Pericardium fibroblast (primary cell): ENCODE measurements at places on chromosomes 12 and 14. TPM values are rescaled to one million over a fixed set of nuclear protein-coding genes. Genes with fewer than 3 reads are reported as not detected.

The RDH5 gene
- total RNA-seq: 3.1 and 8.1 TPM in 2 replicates

The TMEM30B gene
- 0.12 and 0.34 TPM in 2 replicates for total RNA-seq

The KCNJ8 gene
- total RNA-seq: 0.58 and 2.3 TPM in 2 replicates

The DACT1 gene
- 4.8 and 26.0 TPM in 2 replicates for total RNA-seq

The CMTM5 gene
- total RNA-seq: not detected in 2 replicates

The ENDOU gene
- total RNA-seq: not detected in 2 replicates

The TAS2R10 gene
- total RNA-seq: 0.26 TPM in 1 of 2 replicates, not detected in the other

The CAPRIN2 gene
- 14.6 and 42.6 TPM in 2 replicates for total RNA-seq

The ZC2HC1C gene
- total RNA-seq: 2.5 TPM in 1 of 2 replicates, not detected in the other

The P2RX7 gene
- 2.5 TPM in 1 of 2 replicates, not detected in the other for total RNA-seq

The SERPINA12 gene
- not detected in 2 replicates for total RNA-seq

The KRT6C gene
- not detected in 2 replicates for total RNA-seq

The DGKA gene
- 23.0 and 53.5 TPM in 2 replicates for total RNA-seq

The MDGA2 gene
- not detected in 2 replicates for total RNA-seq

The TDRD9 gene
- 0.23 and 1.0 TPM in 2 replicates for total RNA-seq

The NEUROD4 gene
- total RNA-seq: not detected in 2 replicates

The DIO2 gene
- 0.09 and 0.23 TPM in 2 replicates for total RNA-seq
